ENCODE measurements at places on chromosomes 3 and 15.

GRCh38 chr3:189635339-189635738, 4.2 kb downstream of the TP63 start:
- no peak for DNase-seq

GRCh38 chr3:4746241-4746958, 232.8 kb upstream of the BHLHE40 start:
- no peak for DNase-seq

DNA sequence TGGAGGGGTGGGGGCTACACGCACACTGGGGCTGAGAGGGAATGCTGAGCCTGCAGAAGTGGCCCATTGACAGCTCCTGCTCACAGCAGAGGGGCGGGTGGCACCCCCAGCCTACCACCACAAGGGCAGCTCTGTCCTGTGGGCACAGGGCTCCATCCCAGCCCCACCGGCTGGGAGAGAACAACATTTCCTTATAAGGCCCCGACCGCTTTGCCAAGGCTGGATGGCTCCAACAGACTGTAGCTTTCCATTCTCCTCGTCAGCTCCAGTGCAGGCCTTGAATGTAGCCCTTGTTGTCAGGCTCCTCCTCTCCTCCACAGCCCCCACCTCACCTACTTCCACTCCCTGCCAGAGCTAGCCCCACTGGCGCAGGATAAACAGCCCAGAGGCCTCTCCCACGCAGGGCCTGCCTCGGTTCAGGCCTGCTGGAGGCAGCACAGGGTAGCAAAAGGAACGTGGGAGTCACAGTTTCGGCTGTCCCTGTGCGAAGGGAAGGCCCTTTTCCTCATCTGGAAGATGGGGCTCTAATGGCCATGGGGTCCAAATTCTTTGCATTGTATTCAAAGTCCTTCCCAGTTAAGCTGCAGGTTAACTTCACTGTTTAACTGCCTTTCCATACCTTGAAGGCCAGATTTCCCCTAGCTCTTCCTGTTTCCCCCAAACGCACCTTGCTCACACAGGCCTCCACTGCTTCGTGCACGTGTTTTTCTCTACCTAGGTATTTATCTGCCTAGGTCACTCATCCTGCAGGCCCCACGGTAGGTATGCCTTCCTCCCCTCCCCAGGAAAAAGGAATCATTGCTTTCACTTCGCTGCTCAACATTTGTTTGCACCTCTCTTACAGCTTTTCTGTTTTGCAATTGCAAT, 101.6 kb upstream of the LPP start:
- DNase-seq: no peak

GRCh38 chr3:65927576-65927975, 111.1 kb downstream of the MAGI1 start:
- DNase-seq: no peak

DNA sequence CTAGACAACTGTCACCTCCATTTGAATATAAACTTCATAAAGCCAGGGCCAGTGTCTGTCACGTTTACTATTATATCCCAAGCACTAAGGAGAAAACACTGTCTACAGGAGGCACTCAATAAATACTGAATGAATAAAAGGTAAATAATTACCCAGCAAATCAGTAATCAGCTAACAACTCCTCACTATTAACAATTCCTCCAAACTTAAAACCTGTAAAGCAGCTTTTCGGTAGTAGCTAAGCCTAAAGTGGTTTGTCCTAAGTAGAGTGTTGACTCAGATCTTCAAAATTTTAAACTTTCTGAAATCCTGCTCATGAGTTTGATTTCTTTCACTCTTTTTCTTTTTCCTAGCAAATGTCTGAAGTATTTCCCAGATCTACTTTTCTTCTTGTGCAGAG, 39.9 kb downstream of the C3orf80 start:
- no peak for DNase-seq

DNA sequence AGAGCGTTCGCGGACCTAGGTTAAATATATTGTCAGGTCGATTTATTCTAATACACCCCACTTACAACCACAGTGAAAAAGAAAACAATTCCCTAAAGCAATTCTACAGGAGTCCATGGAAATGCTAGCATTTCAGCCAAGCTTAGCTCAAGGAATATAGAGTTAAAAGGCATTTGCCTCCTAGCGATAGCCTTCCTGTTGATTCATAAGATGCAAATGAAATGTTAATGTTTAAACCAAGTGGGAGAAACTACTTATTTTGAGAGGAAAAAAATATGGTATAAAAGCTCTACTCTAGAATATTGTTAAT, 1.7 kb upstream of the ALCAM start:
- no peak for DNase-seq

DNA sequence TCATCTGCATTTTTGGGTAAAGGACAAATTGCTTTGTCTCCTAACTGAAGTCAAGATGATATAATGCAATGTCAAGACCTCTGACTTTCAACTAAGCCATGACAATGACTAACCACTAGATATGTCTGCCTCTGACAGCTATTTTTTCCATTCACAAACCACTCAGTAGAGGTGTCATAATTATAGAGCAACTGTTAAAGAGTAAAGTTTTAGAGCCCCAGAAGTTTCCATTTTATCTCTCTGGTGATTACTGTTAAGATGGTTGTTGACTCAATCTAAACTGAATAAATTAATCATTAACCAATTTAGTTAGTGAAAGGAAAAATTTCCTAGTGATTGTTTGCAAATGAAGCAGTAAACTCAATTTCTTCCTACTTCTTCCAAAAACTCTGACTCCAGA, 779.9 kb downstream of the GRM7 start:
- DNase-seq: no peak

DNA sequence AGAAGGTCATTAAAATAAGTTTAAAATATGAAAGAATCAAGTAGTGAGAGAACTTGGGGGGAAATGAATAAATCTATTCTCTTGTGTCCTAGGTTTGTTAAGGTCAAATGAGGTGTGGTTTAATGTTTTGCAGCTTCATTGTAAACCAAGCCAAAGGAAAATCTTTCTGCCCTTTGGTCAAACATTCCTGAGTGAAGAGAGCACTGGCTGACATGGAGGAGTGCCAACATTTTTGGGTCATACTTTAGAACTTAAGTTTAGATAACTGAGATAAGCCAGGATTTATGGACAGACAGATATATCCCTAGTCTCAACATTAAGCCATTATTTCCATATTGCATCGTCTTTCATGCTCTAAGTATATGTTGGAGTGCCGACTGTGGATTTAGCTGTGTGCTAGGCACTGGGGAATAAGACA, 66.4 kb downstream of the PTPRG start:
- DNase-seq: no peak

DNA sequence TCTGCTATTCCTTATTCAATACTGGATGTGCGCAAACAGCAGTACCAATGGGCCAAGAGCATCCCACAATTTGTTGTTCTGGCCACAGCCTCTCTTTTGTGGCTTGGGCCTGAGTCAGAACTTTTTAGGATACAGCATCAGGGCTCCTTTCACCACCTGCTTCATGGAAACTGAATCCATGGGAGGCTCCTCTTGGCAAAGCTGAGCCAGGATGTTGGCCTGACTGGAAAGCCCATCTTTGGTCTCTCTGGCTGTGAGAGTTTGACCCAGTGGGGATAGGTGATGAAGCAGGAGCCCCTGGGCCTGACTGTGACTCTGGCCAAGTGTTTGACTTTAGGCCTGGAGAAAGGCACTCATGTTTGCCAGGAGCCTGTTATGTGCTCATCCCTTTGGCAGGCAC, 27.6 kb downstream of the IL16 start:
- no peak for DNase-seq

DNA sequence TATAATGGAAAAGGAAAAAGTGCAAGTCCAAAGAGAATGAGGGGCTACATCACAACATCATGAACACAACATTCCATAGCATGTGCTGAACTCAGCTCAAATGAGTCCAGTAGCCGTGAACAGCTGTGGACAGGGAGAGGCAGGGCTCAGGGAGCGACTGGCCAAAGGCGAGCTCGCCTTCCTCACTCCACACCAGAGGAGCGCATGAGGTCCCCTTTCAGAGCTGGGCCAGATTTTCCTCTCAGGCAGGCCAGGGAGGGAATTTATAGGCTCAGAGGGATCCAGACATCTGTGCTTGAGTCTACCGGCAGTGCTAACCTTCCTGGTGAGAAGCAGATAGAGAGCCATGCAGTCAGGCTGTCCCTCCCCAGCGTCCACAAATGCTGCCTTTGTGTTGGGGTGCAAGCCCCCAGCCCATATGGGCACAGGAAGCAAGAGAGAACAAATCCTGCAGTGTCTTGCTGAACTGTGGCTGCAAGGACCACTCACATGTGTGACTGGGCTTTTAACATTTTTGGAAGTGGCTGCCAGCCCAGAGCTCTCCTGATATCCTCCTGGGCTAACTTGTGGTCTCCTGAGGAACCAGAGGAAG, 32.5 kb downstream of the ARHGEF3 start:
- no peak for DNase-seq

DNA sequence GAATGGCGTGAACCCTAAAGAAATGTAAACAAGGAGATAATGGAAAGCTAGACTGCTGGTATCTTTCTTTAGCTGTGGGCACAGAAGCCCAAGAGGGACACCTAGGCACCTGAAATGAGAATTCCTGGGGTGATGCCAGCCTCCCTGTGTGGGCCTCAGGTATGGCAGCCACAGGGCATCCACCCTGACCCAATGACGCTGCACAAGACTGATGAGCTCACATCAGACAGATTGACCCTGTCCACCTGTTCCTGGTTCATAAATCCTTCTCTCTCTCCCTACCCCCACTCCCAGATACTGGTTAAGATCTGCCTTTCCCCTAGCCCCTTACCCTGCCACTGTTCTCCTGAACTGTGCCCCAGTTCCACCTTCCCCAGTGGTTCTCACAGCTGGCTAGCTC, 1.5 kb downstream of the GLB1 start:
- no peak for DNase-seq

GRCh38 chr3:177729956-177730681, 532.8 kb upstream of the TBL1XR1 start:
- no peak for DNase-seq

- DNase-seq: no peak
These were observed 259 bp upstream of the CILP start for GRCh38 chr15:65211482-65211982.

DNA sequence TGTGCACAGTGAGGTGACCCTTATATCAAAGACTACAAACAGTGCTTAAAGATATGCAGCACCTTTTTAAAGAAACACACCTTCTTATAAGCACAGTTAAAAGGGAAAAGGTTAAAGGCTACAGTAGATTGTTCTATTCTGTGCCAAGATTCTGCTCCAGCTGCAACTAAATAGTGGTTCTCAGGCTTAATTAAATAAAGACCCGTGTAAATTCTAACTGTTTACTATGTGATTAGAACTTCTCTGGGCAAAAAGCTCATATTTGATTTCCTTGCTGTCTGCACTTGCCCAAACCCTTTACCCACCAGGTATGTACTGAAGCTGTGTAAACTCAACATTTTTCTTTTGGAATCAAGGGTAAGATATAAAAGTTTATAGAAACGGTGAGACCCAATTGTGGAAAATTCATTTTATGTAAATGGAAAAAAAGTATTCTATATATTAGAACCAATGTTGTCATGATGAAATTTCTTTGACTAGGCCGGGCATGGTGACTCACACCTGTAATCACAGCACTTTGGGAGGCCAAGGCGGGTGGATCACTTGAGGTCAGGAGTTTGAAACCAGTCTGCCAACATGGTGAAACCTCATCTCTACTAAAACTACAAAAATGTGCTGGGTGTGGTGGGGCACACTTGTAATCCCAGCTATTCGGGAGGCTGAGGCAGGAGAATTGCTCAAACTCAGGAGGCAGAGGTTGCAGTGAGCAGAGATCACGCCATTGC, 230.6 kb downstream of the MECOM start:
- no peak for DNase-seq

GRCh38 chr3:47634996-47635395, 56.3 kb upstream of the CSPG5 start:
- DNase-seq: no peak

DNA sequence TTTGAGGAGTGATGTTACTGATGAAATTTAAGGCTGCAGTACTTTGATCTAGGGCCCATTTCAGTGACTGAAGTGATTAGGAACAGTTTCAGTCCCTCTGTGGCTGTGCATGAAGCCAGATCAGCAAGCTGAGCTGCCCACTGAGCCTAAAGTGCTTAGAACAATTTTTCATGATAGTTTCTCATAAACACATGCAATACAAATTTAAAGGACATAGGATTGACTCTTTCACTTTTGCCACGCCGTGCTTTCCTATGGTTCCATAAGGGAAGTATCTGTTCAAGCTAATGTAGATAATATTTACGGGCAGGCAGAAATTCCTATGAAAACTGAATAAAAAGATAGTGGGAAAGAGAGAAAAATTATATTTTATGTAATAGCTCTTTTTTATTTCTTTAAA, 10.6 kb downstream of the ANKUB1 start:
- DNase-seq: no peak

DNA sequence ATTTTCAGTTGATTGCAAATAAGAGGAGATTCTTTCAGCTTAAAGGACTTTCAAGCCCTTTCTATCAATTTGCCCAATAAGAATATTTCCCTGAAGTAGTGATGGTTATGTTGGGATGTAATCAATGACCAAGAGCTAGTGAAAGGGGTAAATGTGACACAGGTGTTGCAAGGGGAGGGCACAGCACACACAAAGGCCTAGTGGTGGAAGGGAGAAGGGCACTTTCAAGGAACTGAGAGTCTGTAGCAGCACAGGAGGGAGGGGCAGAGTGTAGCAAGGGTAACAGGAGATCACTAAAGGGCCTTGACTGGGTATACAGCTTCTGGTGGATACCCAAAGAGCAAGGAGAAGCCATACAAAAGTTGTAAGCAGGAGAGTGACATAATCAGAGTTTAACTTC, 217.8 kb upstream of the ARHGEF26 start:
- no peak for DNase-seq

DNA sequence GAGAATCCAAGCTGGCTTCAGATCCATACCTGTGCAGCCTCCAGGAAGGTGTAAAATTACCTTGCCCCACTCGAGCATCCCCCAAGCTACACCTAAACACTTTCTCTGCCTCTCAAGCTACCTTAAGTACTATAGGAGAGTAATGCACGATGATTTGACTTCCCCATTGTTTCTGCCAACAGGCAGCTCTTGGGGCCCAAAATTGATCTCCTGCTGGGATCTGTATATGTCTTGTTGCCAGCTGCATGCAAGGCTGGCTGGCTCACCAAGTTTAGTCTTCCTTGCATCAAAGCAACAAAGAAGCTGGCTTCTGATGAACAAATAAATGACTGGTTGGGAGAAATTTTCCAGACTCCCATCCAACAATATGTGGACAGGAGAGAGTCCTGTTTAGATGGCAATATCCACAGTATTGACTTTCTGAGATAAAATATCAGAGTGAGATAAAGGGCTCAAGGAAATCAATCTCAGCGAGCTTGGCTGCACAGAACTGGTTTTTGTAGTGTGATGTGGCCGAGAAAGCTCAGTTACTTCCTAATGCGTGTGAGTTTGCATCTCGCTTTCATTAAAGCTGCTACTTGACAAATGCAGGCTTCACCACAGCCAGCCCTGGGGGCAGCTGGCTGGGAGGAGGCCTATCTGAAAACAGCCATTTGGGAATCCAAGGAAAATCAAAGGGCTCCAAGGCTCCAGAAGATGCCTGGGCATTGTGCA, 140.7 kb downstream of the MINAR1 start:
- no peak for DNase-seq

DNA sequence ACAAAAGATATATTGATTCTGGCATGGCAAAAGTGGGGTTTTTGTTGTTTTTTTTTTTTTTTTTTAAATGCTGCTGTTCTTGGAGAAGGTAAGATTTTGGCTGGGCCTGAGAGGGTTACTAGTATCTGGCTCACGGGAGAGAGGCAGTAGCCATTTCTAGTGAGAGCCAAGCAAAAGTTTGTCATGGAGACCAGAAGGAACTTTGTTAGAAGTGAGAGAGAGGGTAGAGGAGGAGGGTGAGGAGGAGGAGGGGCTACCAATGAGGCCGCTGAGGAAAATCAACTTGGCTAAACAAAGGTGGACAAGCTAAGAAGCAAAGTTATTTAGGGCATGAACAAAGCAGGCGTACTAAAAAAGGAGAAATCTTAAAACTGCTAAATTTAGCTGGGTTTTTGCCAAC, 48.9 kb upstream of the STRIT1 start:
- no peak for DNase-seq

All from stimulated activated naive CD4-positive, alpha-beta T cell (primary cell).